ENCODE measurements at places on chromosomes 3 and 15. TPM values are rescaled to one million over a fixed set of nuclear protein-coding genes. Genes with fewer than 3 reads are reported as not detected.

Gene EPHB3
- 11.3 TPM for total RNA-seq

Gene FSTL1
- 122 TPM for total RNA-seq

Gene BOC
- 0.34 TPM for total RNA-seq

Gene CLRN1
- not detected for total RNA-seq

Gene SAMMSON
- total RNA-seq, result not detected

Gene HYAL3
- 8.5 TPM for total RNA-seq

Gene ROBO2
- total RNA-seq, result 4.0 TPM

Gene BAHD1
- 5.5 TPM for total RNA-seq

Gene ZNF501
- 8.2 TPM for total RNA-seq

Gene TLR9
- 0.07 TPM for total RNA-seq

Gene SLC28A2
- total RNA-seq, result not detected

Gene EPHA3
- total RNA-seq, result 0.14 TPM

Gene SCAANT1
- not detected for total RNA-seq

Data from nasal cavity respiratory epithelium epithelial cell of viscerocranial mucosa (primary cell).